ENCODE measurements at places on chromosomes 5 and 9. TPM values are rescaled to one million over a fixed set of nuclear protein-coding genes. Genes with fewer than 3 reads are reported as not detected.
A peak's percentile ranks its signal among the peaks of the same experiment; 100 is the strongest.

Gene SNX18
- total RNA-seq, result 13.1 TPM

- peak; percentile 55 for DNase-seq
These were observed 175.8 kb upstream of the DMAC1 start for GRCh38 chr9:7975336-7975735.

DNA sequence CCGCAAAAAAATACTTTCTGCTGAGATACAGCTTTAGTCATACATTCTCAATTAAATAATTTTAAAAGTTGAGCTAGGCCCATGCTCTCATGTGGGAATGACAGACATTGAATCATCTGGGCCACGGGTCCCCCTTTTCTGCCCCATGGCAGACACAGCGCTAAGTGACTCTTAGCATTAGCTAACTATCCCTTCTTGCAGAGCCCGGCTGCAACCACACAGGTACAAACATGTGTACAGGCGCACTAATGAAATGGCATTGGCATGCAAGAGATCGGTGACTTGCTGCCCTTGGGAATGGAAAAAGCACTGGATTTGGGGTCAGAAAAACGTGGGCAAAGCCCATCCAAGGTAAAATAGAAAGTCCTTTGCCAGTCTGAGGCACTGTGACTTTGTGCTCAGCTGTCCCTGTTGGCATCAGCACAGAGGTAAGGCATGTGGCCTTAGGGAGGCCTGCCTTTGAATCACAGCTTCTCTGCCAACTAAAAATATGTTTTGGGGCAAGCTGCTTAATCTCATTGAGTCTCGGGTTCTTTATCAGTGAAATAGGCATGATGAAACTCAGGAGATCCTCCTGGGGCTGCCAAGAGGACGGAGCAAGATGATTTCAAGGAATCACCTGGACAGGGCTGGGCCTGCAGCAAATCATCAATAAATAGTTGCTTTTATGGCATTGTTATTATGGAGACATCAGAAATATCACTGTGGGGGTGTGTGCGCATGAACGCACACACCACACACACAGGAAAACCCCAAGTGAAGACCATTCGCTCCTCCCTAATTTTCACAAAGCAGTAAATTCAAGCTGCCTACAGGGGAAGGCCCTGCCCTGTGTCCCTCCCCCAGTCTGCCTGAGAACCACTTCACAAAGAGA lies 54.2 kb downstream of the WHRN start:
- DNase-seq, result no peak

GRCh38 chr9:79809931-79810330 lies 238.2 kb downstream of the TLE4 start:
- no peak for DNase-seq

GRCh38 chr9:15155826-15156225 lies 151.2 kb downstream of the TTC39B start:
- no peak for DNase-seq

- peak; percentile 56 for DNase-seq
These were observed 9.4 kb downstream of the HNRNPAB start for GRCh38 chr5:178213748-178214151.

GRCh38 chr9:132324425-132324824 lies 30.4 kb downstream of the SETX start:
- no peak for DNase-seq

- DNase-seq, result no peak
These were observed 35.0 kb upstream of the TBC1D2 start for GRCh38 chr9:98290411-98290810.

GRCh38 chr5:150213530-150213929 lies 23.7 kb downstream of the SLC6A7 start:
- no peak for DNase-seq

All from activated CD4-positive, alpha-beta T cell treated with anti-CD3 and anti-CD28 coated beads, Interleukin-2, amount 10 ng/mL, durations not matched to agents 24 days and 14 days (primary cell).